ENCODE measurements at places on chromosomes 4 and X.

DNA sequence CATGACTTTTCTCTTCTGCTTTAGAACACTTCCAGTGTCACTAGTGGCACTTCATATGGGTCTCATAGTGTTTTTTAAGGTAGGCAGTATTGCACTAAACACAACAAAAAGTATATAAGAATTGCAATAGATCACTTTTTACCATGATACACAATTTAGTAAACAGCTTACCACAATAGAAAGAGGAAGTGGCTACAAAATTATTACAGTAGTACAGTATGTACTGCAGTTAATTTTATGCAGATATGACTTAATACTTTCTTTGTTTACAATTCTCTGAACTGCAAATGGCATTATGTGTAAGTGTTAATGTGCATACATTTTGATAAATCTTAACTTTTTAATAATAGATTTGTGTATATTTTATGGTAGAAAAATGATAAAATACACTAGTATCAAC, 157.3 kb downstream of the RRAGB start:
- no peak for DNase-seq

- DNase-seq: no peak
These were observed 191.8 kb downstream of the GPC3 start for GRCh38 chrX:133793626-133794025.

DNA sequence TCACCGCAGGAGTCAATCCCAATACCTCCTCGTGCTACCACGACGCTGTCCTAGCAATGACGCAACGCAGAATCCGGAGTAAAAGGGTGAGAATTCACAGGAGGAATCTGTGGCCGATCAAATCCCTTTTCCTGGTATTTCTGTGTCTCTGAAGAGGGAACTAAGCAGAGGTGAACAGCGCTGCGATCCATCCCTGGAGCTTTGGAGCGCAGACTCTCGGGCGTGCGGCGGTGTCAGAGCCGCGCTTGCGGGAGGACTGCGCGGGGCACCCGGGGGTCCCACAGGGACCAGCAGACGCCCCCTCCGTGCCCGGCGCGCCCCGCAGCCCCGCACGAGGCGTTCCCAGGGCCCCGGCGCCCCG, 17.2 kb upstream of the ZNF718 start:
- DNase-seq: no peak

- no peak for DNase-seq
These were observed 50.7 kb downstream of the ARHGEF38 start for GRCh38 chr4:105603158-105603557.

GRCh38 chr4:183716302-183716701, 57.2 kb downstream of the TRAPPC11 start:
- no peak for DNase-seq

DNA sequence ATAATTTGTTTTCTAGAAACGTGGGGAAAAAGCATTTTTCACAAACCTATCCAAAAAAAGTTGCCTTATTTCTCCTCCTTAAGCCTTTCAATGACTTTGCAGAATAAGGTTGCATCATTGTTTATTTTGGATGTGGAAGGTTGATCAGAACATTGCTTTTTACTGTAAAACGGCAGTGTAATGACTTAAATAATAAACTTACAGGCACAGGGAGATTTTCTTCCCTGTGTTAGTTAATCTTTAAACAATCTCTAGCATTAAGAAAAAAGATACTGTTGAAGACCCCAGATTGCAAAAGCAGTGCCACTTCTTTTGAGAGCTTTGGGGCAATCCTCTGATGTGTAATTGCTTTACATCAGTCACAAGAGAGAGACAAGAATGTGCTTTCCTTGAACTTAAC, 153.4 kb downstream of the ARX start:
- DNase-seq: no peak

DNA sequence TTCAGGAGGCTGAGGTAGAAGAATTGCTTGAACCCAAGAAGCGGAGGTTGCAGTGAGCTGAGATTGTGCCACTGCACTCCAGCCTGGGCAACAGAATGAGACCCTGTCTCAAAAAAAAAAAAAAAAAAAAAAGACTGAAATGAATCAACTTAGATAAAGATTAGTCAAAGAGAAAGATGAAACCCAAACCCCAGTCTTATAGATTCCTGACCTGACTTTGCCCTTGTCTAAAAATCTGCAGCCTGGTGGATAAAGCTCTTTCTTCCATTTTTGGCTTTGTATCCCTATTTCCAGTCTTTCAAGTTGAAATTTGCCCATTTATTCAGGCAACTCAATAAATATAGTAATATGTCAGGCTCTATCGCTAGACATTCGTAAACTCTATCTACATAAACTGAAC, 39.3 kb upstream of the SPINK2 start:
- DNase-seq: no peak

GRCh38 chrX:31199056-31199839, 127.4 kb upstream of the FTHL17 start:
- DNase-seq: no peak

DNA sequence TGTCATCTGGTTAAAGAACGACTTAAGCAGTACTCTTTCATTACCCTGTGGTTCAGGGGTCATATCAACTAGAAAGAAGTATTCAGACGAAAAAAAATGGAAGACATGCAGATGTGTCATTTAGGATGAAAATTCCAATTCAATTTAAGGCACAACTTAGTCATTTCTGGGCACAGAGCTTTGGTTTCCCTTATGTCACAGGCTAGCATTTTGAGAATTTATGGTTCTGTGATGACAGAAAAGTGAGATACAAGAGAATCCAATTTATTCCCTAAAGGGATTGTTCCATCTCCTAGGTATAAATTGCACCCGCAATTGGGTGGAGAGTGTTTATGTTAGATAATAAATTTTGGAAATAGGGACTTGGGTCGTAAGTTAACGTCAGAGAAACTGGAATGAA, 306.6 kb downstream of the STK32B start:
- no peak for DNase-seq

DNA sequence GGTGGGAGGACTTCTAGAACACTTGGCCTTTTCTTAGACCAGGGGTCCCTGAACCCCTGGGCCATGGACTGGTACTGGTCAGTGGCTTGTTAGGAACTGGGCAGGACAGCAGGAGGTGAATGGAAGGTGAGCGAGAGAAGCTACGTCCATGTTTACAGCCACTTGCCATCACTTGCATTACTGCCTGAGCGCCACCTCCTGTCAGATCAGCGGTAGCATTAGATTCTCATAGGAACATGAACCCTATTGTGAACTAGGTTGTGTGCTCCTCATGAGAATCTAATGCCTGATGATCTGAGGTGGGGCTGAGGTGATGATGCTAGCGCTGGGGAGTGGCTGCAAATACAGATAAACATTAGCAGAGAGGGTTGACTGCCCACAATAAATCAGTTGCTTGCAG, 100.9 kb upstream of the IGFBP7 start:
- DNase-seq: no peak

- DNase-seq: no peak
These were observed 334.5 kb downstream of the GALNTL6 start for GRCh38 chr4:172147687-172148086.

GRCh38 chr4:109947918-109948317, 35.2 kb downstream of the EGF start:
- no peak for DNase-seq

DNA sequence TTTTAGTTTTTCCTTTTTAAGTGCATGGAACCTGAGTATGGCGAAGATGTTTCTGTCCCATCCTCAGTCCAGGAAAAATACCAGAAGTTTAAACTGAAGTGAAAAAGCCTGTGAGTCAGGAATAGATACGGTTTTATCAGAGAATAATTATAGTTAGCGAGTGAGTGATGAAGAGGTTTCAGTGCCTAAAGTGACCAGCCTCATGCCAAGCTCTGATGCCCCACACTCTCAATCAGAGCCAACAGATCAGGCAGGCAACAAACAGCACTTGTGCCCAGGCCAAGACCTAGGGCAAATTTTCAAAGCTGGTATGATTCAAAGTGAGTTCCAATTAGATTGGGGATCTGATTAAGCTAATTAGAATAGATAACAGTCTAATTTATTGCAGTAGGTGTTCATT, 212.8 kb upstream of the NRK start:
- DNase-seq: no peak

DNA sequence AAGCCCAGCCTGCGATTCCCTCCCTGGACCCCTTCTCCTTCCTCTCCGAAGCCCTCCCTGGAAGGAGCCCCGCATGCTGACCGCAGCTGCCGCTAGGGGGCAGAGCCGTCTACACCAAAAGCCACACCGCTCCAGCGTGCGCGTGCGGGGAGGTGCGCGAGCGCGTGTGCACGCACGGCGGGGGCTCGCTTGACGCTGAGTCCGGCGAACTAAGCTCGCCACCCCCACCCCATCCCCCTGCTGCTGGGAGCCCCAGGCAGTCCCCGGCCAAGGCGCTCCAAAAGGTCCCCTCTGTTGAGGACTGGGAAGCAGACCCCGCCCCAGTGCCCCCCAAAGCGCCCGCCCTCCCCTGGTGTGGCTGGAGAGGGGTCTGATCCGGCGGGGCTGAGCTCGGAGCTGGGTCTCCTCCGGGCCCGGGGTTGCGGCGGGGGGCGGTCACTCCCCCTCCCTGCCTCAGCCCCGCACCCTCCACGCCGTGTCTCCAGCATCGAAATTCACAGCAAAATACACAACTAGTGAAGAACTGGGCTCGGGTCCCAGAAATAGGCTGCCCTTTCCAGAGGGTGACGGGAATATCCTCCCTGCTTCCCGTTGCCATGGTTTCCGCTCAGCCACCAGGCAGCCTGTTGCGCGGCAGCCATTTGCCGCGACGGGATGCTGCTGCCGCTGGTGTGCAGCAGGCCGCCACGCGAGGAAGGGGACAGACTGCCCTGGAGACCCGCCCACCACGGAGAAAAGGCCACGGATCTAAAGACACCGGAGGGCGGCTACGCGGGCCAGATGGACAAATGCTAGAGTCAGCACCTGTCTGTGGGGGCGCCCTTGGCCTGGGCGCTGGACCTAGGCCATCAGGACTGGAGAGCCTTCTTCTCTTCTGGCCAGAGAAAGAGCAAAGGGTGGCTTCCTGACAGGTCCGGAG, 11.2 kb upstream of the CCNQ start:
- peak; percentile 76 for DNase-seq

DNA sequence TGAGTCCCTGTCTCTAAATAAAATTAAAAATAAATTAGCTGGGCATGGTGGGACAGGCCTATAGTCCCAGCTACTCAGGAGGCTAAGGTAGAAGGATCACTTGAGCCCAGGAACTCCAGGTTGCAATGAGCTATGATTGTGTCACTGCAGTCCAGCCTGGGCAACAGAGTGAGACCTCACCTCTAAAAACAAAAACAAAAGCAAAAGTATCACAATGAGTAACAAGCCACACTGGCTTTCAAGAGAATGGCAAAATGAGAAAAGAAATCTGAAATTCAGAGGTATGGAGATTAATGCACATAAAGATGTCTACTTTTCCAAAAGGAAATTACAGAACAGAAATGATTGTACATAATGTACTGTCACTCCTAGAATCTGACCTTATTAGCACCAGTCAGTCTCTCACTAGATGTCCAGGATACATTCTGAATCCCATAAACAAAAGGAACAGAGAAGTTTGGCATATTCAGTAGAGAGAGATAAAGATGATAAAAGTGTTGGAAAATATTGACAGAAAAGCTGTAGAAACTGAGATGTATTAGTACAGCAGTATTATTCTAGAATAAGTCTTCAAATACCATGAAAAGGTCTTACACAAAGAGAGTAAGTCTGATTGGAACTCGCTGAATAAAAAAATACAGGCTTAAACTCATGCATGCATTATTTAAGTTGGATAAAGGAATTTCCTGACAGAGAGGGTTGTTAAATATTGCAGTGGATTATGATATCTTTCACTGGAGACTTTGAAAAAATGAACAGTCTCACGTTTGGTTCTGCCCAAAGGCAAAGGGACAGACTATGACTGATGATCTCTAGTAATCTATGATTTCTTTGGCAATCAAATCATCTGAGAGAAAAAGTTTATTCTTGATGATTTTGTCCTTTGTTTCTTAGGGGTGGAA, 102.5 kb downstream of the SH3RF1 start:
- no peak for DNase-seq

GRCh38 chrX:76657499-76657898, 230.0 kb downstream of the MAGEE1 start:
- no peak for DNase-seq

GRCh38 chr4:168097161-168097560, 4.8 kb downstream of the ANXA10 start:
- DNase-seq: no peak

GRCh38 chr4:48261281-48261680, 8.4 kb downstream of the TEC start:
- no peak for DNase-seq

GRCh38 chr4:56657128-56657527, 24.0 kb downstream of the HOPX start:
- no peak for DNase-seq

DNA sequence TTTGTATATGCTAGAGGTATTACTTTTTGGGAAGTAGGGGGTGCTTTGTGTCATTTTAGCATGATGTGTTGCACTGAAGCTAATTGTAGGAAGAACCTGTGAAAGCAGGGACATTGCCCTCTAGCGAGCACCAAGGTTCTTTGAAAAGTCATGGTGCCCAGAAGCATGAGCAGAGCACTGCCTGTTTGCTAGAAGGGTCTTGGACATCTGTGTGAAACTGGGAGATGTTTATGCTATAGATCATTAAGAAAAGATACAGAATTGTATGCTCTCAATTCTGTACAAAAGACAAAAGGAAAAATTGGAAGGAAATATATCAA, 14.7 kb downstream of the GRPR start:
- no peak for DNase-seq

DNA sequence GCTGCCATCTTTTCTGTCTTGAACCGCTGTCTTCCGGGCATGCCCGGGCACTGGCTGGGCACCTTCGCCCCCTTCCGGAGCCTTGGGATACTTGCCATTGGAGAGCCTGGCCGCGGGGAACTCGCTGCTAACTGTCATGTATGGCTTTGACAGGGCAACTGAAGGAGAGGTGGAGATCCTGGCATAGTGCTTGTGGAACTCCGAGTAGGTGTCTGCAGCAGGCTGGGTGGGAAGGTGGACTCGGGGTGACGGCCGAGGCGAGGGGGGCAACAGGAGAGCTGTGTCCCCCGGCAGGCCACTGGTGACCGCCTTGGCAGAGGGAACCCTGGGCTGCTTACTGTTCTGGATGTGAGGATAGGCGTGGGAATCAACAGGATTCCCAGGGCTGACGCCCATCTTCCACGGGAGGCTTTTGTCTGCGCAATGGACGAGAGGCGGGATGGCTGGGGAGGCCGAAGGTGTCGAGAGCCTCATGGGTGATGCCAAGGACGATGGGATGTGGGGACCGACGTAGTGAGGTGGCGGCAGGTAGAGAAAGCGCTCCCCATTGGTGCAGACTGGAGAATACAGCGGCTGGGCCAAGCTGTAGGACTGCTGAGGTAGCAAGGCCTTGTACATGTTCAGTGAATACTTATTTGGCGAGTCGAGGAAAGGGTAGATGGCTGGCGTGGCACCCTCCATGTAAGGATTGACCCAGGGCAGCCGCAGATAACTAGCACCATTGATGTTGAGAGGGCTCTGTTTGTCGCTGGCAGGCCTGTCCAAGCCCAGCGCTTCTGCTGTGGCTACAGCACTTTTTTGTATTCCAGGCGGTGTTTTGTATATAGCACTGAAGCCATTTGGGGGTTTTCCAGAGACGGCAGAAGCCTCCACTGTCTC, 23.4 kb downstream of the BCOR start:
- DNase-seq: no peak

GRCh38 chr4:183986971-183987946, 82.2 kb downstream of the STOX2 start:
- DNase-seq: no peak
